ENCODE measurements at places on chromosomes 2 and 18.
A peak's percentile ranks its signal among the peaks of the same experiment; 100 is the strongest.

GRCh38 chr2:127196549-127196948 lies 23.6 kb downstream of the CYP27C1 start:
- no peak for DNase-seq

DNA sequence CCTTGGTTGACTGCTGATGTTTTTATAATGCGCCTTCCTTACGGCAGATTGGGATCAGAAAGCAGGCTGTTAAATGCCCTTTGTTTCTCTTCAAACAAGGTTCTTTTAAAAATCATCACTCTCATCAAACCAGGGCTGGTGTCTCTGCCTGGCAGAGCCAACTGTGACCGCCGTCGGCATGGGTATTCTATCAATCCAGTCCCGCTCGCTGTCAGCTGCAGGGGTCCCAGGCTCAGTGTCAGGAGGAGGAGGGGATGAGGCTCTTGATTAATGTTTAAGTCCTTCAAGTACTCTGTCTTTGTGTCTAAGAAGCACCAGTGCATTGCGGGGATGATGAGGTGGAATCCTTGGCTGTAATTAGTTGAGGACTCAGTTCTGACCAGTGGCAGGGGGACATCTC lies 348.1 kb downstream of the RNF144A start:
- DNase-seq = no peak

DNA sequence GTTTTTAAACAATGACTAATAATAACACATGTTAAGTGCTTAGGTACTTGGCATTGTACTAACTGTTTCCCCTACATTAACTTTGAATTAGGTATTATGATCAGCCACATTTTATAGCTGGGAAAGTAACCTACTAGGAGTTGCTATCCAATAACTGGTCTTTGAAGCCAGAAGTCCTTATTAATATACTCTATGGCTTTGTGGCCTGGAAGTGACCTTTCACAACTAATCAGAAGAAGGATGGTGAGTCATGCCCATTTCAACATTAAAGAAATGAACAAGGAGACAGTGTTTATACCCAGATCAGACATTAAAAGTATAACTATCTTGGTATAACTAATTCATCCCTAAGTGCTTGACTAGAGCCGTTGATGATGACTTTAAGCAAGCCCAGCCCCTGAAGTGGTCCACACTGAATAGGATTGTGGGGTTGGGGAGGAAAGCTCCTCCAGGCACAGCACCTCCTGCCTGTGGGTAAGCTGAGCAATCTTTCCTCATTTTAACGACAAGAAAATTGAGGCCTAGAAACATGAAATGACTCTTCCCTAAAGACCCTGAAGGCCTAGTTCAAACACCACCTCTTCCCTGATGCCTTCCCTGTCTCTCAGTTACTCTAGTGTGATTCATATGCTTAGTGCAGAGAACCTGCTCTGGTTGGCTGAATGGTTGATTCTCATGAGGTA lies 71.6 kb upstream of the RFX8 start:
- peak; percentile 75 for DNase-seq

- no peak for DNase-seq
These were observed 273.5 kb downstream of the CALCRL start for GRCh38 chr2:187174582-187174981.

GRCh38 chr2:15159206-15159605 lies 401.9 kb downstream of the NBAS start:
- DNase-seq = no peak

DNA sequence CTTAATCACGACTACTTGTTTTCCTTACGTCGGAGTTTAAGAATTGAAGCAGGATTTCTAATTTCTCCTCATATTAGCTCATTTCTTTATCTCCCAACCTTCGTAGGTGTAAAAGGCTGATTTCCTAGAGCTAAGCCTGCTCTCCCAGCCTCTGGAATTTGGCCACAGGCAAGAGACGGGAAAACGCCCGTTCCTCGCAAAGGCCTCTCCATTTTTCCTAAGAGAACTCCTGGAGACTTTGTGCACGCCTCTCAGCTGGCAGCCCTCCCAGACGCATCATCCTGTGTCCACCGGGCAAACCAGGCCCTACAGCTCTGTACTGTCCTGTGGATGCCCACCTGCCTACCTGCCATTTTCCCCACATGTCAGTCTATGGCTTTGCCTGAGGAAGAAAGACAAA lies 106.3 kb downstream of the FTCDNL1 start:
- DNase-seq = no peak

GRCh38 chr2:127820080-127820668 lies 9.2 kb upstream of the WDR33 start:
- no peak for DNase-seq

DNA sequence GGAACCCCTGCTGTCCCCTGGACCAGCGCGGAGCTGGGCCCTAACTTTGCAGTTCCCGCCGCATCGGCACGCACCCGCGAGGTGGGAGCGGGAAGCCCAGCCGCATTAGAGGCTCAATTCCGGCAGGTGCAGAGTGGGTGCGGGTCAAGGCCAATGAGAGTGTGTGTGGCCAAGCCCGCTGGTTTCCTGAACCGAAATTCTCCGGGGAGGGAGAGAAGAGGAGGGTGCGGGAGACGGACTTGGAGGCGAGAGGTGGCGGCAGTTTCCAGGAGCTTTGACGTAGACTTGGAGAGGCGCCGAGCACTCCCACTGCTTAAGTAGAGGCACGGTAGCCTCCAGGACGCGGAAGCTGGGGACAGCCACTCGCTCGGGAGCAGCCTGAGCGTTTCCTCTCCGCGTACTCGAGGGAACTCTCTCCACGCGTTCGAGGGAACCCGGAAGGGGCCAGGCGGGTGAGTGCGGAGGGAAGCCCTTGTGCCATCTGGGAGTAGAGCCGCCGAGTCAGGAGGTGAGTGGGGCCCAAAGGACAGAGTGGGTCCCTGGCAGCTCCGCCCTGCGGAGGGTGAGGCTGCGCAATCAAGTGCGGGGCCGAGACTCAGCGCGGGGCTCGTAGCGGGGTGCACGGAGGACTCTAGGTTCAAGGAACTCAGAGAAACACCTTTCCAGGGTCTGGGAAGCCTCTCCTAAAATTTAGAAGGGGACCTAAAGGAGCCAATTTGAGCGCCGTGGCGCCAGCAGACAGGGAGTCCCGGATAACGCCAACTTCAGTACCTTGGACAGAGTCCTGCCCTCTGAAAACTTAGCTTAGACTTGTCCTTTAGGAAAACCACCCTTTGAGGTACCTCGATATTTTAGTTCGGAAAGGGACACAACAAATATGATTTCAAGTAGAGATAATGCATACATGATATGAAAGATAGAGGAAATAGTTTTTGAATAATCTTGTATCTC lies at the start of gene FAM237A:
TSS of gene FAM237A (plus strand) at position 413 of the 951 bp plus-strand sequence. CDS start 1,750 bp downstream, outside the sequence.
- DNase-seq = peak; percentile 40

- DNase-seq = peak; percentile 32
These were observed 6.1 kb upstream of the AMMECR1L start for GRCh38 chr2:127891811-127892210.

DNA sequence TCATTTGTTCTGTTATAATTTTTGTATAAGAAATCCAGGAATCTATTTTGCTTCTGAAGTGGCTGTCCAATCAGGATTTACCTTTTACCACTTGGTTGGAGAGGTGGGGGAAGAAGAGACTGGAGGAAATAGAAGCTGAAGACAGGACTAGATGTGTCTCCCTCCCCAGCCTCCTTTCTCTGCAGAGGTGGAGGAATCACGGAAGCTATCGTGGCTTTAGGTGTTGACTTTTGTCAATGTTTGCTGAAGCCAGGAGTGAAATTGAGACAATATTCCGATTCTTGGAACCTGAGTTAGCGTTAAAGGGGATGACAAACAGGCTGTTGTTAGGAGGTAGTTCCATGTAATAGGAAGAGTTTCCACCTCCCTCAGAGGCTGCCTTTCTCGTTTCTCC lies 43.5 kb downstream of the PDCL3 start:
- DNase-seq = no peak

DNA sequence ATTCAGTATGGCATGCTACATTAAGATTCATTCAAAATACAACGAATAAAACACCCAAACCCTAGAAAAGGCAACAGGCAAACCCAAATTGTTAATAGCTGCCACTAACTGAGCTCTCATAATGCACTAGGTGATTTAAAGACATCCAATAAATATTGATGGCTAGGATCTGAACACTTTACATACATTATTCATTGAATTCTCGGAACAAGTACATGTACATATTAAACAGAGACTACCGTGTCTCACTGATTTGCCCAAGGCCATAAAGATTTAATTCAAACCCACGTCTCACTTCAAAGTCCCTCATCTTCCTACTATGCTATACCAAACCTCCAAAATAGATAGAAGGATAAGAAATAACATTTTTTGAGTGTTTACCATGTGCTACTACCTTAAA lies 42.1 kb downstream of the THOC1 start:
- DNase-seq = no peak

DNA sequence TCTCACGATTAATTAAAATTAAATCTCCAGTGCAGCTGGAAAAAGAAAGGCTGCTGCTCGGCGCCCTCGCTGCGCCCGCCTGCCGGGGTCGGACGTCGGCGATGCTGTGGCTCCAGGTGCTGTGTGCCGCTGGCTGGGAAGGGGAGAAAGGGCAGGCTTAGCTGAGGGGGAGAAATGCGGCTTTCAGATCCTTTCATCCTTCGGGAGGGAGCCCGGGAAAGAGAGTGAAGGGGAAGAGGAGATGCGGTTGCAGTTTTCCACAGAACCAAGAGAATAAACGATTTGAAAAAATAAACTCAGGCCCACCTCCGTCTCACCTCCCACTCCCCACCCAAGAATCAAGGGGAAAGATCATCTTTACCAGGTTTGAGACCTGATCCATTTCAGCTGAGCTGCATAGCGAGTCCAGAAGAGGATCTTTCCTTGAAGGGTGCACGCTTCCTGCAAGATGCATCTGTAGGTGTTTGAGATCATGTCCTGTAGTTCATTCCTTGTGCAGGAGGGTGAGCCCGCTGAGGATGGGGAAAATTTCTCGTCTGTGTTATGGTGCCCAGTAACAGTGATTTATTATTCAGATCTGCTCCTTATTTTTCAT lies 495 bp downstream of the TMEM169 start:
- no peak for DNase-seq

- no peak for DNase-seq
These were observed 19.5 kb downstream of the ANKRD30B start for GRCh38 chr18:14767474-14767873.

- DNase-seq = no peak
These were observed 200.3 kb downstream of the CMPK2 start for GRCh38 chr2:6665093-6666045.

GRCh38 chr2:121238828-121239227 lies 46.2 kb downstream of the TFCP2L1 start:
- no peak for DNase-seq

DNA sequence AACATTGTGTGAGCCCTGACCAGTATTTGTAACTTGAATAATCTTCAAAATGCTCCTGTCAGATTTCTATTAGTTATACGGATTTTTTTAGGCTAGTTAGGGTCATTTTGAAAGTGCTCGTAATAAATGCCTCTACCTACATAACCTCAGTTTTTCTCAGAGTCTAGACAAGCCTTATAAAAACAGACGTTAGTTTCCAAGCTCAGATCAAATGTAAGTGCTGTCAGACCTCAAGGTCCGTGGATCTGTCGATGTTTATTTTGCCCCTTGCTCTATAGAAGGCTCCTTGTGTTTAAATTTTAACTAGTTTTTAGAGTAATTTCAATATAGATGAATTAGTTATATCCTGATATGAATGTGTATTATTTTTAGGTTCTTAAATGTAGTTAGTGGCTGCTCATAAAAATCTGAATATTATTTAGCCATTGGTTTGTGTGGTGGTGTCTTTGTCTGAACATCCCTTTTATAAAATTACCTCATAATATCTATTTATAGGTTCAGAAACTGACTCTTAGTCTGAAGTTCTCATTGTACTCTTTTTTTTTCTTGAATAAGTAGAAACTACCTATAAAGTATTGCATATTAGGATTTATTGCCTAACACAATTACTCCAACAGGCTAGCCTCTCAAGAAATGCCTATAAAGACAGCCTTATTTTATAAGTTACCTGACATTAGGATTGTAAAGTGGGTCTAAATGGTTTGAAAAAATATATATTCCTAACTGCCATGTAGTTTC lies 71.1 kb downstream of the MTA3 start:
- peak; percentile 11 for DNase-seq

DNA sequence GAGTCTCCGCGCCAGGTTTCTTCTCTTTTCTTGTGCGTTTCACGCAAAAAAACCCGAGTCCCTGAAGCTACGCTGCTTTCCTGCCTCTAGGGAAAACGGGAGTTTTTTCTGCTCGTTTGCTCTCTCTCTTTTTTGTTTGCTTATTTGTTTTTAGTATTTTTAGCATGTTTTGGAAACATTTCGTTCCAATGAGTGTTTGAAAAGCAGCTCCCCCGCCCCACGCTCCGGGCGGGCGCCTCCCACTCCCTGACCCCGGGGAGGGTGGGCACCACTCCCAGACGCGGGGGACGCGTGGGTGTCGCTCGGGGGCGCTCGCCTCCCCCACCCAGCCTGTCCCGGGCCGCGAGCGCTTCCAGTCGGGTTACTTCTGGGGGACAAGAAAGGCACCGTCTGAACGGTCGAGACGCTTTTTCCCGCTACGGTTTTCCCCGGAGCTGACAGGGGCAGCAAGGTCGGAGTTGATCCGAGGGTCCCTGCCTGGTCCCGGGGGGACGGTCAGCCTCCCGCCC lies 446 bp upstream of the EFHD1 start:
- no peak for DNase-seq

- no peak for DNase-seq
These were observed 21.2 kb downstream of the CABYR start for GRCh38 chr18:24160086-24160485.

- no peak for DNase-seq
These were observed 2.8 kb upstream of the CTDSP1 start for GRCh38 chr2:218396688-218397462.

- DNase-seq = no peak
These were observed 91.2 kb upstream of the LDAH start for GRCh38 chr2:20914087-20914486.

GRCh38 chr2:108845923-108846322 lies 59.4 kb downstream of the CCDC138 start:
- no peak for DNase-seq

DNA sequence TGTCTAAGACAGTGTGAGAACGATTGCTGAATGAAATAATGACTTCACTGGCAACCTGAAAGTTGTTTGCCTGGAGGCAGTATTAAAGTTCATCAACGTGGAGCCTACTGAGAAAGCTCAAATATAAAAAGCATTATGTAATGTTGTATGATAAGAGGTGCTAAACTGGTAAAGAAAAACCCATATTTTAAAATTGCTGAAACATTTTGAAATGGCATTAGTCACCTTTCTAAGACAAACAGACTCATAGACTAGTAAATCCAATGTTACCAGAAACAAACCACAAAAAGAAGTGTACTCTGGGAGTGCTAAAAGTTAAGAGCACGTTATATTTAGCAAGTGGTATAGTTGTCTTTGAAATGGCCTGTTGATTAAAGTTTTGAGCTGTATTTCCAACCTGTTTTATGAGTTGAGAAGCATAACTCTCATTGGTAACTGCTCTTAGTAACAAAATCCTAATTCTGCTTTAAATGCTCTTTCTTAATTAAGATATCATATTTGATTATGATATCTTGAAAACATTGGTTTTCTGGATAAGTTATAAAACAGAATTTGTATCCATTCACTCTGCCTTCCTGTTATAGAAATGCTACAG lies 62.7 kb downstream of the CYP1B1 start:
- DNase-seq = no peak

- no peak for DNase-seq
These were observed 36.3 kb upstream of the MSTN start for GRCh38 chr2:190098851-190099250.
